NCI-H2107 (cell line): ENCODE measurements at places on chromosomes 3 and 15.

DNA sequence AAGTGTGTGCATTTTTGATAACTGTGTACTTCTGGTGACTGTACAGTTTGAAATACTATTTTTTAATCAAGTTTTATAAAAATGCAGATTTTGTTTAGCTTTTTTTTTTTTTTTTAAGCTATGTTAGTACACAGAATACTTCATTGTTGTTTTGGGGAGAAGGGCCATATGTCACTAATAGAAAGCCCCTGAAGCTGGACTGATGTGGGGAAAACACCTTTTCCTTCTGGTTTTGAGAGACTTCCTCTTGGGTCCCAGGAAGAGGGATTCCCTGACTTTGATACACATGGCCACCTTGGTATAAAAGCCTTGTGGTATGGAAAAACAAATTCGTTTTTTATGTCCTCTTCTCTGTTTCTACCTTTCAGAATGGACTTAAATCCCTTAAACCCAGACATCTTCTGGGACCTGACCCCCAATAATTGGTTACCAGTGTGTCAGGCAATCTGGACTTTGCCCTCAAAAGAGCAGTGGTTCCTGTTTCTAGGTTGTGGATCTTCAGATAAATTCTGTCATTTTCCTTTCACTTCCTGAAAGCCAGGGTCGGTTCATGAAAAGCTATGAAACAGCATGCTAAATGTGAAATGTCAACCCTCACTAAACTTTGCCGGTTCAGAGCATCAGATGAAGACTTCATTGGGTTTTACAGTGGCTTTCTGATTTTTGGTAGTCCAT, 31.1 kb upstream of the BLOC1S6 start:
- DNase-seq: no peak

DNA sequence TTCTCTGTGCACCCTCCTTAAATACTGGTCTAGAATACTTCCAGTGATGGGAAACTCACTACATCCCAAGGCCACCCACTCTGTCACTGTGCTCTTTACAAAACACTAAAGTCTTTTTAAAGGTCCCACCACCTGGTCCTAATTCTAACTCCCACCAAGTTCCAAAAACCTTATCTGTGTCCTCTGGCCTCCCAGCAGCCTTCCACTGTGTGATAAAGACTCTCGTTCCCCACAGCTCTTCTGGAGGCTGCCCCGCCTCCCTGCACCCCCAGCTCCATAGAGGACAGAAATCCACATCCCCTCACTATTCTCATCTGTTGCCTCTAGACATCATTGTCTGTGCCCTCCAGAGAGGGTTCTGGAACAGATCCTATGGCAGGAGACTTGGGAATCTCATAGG, 276.4 kb downstream of the FAM43A start:
- DNase-seq: no peak

DNA sequence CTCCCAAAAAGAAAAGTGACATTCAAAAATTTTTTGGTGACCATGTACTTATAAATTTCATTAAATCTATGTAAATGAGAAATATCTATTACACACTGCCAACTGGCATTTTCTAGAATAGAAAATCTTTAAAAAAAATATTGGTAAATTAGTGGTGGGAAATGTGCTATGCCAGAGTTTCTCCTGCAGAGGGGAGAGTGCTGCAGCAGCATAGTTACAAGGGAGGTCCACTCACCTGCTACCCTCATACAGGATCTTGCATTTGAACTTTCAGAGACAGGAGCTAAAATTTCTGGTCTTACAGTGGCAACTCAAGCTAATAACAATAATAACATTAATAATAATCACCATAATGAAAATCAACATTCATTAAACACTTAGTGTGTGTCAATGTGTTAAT, 459.6 kb downstream of the NSUN3 start:
- DNase-seq: no peak

DNA sequence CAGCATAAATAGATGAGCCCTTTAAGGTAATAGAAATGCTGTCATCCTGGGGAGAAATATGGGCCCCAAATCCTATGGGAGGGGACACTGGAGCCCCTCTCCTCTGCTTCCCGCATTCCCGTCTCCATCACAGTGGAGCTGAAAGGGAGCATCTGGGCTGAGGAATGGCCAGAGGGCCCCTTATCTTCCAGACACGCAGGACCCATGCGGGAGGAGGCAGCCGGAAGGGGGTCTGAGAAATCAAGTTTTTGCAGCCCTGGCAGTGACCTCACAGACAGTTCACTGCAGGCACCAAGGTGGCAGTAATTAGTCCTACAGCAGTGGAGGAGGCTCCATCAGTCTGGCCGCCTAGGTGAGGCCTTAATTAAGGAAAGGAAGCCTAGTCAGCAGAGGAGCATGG, 80.2 kb downstream of the RAB11A start:
- no peak for DNase-seq

DNA sequence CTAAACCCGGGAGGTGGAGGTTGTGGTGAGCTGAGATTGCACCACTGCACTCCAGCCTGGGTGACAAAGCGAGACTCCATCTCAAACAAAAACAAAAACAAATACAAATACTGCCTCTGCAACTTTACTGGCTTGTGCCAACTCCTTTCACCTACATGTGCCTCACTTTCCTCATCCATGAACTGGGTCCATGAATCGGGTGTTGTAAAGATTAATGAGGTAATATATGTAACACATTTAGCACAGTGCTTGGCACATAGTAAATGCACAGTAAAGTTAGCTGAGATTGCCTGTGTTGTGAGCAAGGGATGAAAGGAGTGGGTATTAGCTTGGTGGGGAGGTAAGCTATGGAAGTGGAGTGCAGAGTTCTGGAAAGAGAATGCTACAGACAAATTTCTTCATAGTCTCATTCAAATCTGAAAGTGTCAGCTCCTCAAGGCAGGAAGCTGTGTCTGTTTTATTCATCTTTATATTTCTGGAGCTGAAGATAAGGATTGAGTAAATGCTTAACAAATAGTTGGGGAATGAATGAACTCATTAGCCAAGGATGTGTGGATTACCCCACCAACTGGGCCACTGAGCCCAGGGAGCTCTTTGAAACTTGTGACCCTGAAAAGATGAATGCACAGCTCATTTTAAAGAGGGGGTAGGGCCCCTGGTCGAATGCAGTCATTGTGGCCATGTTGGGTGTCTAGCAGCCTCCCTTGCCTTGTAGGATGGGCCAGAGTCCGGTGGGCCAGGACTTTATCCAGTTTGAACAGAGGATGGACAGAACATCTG, 7.7 kb upstream of the CDCP1 start:
- no peak for DNase-seq

DNA sequence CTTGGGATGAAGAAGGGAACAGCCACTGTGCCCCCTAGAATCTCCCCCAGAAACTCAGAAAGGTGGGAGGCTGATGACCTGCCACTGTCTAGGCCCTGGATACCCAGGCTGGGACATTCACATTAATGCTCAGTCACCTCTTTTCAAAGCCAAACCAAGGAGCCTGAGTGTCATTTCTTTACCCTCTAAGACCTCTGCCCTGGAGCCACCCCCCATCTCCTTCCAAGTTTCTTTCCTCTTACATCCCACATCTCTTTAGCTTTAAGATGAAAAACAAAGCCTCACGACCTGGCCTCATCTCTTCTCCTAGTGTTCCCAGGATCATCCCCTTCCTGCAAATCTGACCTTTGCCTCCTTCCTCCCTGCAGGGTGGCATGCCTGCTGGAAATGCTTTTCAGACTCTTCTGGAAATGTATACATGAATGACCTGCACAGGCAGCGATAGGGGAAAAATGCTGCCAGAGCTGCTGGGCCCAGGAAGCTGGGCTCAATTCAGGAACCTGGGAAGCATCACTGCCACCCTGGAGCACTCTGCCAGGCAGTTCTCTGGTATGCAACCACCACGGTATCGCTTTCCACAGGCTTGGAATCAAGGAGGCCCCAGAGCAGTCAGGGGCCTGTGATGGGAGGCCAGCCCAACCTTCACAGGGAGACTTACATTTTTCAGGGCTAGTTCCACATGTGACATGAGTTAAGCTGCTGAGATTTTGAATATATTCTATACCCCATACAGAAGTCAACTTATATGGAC, 67.6 kb downstream of the DAPK2 start:
- no peak for DNase-seq

DNA sequence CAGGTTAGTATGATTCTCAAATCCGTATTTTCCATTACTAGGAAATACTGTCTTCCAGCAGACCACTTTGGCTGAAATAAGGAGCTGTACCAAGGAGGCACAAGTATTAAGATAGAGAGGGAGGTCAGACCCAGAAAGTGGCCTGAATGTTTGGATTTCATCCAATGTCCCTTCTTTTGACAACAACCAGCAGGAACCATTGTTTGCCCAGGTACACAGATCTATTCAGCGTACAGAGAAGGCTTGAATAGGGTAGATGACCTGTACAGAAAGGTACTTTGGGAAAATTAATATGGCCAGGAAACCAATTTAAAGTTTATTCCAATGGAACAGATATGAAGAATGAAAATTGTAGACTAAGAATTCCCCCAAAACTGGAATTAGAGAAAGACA, 12.6 kb downstream of the MTHFS start:
- no peak for DNase-seq

DNA sequence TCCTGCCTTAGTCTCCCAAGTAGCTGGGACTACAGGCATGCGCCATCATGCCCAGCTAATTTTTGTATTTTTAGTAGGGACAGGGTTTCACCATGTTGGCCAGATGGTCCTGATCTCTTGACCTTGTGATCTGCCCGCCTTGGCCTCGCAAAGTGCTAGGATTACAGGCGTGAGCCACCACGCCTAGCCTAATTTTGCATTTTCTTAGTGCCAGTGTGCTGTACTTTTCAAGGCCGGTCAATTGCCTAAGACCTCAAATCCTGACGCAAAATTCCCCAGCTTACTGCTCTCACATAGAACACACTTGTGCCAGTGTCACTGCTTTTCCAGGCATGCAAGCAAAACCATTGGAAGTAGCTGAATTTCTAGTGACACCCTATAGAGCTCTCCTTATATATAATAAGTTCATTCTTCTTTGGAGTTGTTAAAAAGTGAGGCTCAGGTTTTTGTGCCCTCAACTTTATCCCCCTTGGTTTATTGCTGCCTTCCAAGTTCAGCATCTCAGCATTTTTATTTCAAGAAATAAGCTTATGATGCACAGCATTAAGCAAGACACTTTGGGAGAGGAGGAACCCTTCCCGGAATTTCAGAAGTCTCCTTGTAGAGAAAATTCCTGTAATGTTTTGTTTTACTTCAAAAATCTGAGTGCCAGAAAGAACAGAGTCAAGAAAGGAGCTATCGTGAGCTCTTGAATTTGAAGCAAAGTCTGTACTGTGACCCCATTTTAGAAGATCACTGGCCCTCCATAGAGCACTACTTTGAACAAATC, 93.2 kb downstream of the FILIP1L start:
- DNase-seq: no peak

DNA sequence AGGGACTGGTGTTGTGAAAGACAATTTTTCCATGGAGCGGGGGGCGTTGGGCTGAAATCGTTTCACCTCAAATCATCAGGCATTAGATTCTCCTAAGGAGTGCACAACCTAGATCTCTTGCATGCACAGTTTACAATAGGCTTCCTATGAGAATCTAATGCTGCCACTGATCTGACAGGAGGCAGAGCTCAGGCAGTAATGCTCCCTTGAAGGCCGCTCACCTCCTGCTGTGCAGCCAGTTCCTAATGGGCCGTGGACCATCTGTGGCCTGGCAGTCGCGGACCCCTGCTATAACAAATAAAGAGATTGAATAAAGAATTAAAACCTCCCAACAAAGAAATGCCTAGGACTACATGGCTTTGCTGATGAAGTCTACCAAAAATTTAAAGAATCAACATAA, 25.3 kb upstream of the ANKRD28 start:
- no peak for DNase-seq

DNA sequence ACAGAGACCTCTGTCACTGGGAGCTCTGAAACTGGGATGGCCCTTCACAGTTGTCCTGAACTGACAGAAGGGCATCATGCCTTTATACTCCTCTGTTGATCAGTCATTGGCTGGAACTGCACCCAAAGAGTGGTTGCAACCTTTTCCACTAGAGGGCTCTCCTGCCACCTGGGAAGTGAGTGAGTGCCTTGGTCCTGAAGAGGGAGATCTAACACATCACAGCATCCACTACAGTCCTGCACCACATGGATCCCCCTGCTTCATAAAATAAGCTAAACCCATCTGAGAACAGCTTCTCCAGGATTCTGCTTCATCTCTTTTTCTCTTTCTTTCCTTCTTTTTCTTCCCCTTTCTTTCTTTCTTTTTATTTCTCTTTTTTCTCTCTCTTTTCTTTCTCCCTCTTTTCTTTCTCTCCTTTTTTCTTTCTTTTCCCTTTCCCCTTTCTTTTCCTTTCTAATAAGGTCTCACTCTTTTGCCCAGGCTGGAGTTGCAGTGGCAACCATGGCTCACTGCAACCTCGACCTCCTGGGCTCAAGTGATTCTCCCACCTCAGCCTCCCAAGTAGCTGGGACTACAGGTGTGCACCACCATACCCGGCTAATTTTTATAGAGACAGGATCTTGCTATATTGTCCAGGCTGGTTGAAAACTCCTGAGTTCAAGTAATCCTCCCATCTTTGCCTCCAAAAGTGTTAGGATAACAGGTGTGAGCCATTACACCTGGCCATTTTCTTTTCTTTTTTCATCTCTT, 42.8 kb upstream of the RAF1 start:
- DNase-seq: peak; percentile 9

GRCh38 chr3:79326642-79327041, 441.2 kb downstream of the ROBO1 start:
- DNase-seq: no peak

GRCh38 chr3:64264501-64265109, 39.3 kb upstream of the PRICKLE2 start:
- no peak for DNase-seq

DNA sequence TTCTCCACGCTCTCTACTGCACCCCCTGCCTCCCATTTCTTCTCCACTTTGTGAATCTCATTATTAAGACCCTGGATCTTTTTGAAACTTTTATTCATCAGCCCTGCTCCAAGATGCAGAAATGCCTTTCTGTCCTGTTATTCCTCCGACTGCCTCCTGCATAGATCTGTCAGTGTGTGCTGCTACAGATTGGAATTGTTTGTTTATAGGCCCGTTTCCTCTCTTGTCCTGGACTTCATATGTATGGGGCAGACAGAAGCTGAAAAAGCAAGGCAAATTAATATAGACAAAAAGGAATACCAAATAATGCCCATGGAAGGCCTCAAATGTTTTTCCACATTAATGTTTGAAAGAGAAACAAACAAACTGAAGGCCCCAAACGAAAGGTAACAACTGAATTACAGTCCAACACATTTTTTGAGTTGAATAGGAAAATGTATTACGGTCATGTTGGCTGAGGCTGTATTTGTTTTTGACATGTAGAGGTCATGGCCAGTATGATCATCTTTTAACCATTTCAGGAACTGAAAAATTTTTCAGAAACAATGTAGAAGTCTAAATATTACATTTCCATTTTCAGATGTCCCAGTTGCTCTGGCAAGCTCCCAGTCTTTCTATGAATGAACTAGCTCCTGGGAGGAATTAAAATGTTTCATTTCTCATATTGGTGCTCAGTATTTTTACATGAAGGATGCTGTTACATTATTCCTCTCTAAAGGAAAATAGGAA, 8.8 kb downstream of the CHST2 start:
- DNase-seq: no peak

GRCh38 chr3:112514527-112515128, 15.4 kb upstream of the BTLA start:
- DNase-seq: no peak
